ENCODE measurements at places on chromosomes 11 and 22.

DNA sequence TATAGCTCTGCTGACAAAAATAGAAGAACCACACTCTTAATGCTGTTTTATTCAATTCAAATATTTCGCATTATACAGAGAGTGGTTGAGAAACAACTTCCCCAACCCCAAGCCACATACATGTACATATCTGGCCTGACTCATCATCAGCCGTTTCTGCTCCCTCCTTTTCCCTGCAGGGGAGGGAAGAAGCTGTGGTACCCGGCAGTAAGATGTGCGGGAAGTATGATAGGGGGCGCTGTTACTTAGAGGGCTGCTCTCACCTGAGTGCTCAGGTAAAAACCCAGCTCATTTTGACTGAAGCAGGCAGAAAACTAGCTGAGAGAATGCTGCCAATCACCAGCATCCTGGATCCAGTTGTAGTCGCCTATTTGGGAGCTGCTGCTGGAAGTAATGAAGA, 85.5 kb downstream of the NELL1 start:
- no peak for DNase-seq

- DNase-seq: no peak
Observed at GRCh38 chr11:103396237-103396636, 287.0 kb downstream of the DYNC2H1 start.

- DNase-seq: no peak
Observed at GRCh38 chr11:96272529-96273222, 70.3 kb downstream of the MAML2 start.

DNA sequence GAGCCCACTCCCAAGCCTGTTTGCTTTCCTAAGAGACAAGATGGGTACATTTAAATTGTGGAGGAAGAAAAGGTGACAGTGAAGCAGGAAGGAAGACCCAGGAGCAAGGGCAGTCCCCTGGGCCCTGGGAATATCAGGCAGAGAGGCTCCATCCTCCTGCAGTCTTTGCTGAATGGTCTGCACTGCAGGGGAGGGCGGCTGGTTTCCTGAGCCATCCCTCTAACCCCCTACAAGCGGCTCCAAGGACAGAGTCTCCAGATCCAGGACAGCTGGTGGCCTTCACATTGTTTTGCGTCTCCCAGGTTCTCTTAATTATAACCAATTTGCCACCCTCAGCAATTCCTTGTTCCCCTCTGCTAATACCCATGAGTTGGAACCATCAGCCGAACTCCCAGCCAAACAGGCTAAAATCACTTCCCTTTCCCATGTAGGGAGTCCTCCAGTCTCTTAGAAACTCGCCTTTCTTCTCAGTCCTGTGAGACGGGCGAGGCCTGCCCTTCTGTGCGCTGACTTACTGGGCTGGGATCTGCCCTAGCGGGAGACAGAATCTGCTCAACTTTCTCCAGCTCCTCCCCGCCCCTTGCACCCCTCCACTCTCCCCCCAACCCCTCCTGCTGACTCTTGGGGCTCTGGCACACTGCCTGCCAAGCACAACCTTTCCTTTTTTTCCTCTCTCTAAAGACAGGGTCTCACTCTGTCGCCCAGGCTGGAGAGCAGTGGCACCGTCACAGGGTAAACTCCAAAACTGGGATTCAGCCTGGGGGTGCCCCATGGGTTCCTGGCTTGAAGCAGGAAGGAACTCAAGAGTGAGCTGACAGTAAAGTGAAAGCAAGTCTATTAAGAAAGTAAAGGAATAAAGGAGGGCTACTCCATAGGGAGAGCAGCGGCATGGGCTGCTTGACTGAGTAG, 53.4 kb upstream of the EMID1 start:
- peak; percentile 16 for DNase-seq

- DNase-seq: no peak
Observed at GRCh38 chr11:120025606-120026335, 112.1 kb downstream of the TRIM29 start.

DNA sequence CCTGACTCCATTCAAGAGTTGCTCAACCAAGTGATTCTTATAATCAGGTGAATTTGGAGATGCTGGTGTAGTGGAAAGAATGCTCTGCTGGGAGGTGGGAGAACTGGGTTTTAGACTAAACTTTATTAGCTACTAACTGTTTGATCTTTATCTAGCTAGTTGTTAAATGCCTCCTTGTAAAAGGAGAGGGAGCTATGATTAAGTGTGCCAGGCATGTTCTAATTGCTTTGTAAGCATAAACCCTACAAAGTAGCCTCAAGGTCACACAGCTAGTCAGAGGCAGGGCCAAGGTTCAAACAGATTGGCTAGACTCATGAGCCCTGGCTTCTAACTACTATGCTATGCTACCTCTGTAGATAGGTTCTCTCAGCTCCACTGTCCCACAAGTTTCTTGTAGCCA, 105.5 kb downstream of the NXPE2 start:
- DNase-seq: no peak

- DNase-seq: no peak
Observed at GRCh38 chr22:46681010-46681409, 57.0 kb downstream of the CERK start.

DNA sequence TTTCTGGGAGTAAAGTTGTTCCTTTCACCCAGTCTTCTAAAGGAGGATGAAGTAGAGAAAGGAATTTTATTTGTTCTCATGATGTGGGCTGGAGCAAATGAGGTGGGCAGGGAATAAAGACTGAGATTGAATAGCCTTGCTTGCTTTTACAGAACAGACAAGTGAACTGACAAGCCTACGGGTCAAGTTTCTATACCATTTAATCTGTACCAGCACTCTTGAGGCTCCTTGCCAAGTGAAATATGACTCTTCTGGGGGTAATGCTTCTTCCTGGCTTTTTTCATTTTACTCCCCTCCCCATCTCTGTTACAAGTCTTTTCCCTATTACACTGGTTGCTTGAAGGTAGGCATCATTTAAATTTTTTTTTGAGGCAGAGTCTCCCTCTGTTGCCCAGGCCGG, 54.8 kb downstream of the CSTPP1 start:
- no peak for DNase-seq

- DNase-seq: no peak
Observed at GRCh38 chr22:48340727-48341709, 1486.7 kb downstream of the BRD1 start.

DNA sequence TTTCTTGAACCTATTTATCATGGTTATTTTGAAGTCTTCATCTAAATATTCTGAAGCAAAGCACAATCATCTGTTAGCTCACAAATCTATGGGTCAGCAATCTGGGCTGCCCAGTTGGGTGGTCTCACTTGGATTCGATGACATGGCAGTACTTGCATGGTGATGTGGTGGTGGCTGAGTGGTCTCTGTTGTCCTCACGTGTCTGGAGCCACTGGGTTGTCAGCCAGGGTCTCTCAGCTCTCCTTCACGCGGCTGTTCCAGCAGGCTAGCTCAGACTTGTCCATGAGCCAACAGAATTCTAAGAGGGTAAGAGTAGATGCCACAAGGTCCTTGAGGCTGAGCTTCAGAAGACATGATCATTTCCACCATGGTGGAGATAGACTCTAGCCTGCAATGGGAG, 66.4 kb upstream of the KCNQ1OT1 start:
- no peak for DNase-seq

- DNase-seq: no peak
Observed at GRCh38 chr11:416757-417621, 2.2 kb upstream of the SIGIRR start.

GRCh38 chr11:31652528-31652927, 143.0 kb downstream of the ELP4 start:
- DNase-seq: no peak

DNA sequence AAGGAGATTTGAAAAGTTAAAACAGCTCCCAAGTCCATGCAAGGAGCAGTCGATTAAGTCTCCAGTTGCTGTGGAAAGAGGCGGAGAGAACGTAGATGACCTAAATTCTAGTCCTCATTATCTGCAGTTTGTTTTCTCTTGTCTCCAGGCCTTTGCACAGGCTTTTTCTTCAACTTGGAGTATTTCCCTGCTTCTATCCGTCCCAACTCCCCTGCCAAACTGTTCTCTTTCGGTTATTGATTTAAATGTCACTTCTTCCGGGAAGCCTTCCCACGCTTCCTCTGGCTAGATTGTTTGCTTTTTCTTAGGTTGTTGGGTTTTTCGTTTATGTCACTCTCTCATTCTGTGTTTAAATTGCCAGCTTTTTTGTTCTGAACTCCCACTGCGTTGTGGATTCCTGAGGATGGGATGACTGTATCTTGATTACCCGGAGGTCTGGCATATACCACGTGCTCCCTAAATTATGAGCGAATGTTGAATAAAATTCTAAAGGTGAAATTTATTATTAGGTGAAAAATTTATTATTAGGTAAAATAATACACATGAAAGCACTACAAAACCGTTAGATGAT, 463 bp downstream of the TMEM126B start:
- DNase-seq: peak; percentile 5

GRCh38 chr11:2219318-2220017, 47.9 kb upstream of the TH start:
- no peak for DNase-seq

DNA sequence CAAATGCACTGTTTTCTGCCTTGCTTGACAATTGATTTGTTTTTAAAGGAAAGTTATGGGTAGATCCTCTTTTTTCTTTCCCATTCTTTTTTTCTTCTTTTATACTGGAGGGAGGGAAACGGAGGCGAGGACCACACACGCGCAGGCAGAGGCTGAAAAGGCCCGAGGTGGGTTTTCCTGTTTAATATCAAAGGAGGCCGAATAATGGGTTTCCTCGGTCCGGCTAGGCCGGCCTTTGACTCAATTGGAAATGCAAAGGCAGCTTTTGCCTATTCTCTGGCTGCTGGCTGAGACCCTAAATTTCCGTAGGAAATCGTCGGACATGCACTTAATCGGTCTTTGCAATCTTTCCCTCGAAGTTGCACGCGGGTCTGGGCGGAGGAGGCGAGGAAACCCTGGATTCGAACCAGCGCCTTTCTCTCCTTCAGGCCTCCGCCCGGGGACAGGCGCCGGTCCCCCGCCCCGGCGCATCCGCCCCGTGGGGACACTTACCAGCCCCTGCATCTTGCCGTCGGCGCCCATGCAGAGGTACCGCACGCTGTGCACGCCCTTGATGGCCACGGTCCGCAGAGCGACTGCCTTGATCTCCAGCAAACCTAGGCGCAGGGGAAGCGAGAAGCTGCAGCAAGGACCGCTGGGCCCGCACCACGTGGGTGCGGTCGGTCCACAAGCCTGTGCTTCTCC, 911 bp downstream of the FGF19 start:
- no peak for DNase-seq

GRCh38 chr11:62457478-62457877, 38.6 kb downstream of the SCGB1A1 start:
- no peak for DNase-seq

- peak; percentile 16 for DNase-seq
Observed at GRCh38 chr11:109739379-109739778, 317.4 kb downstream of the C11orf87 start.

Data from fibroblast of skin of back (primary cell).